ENCODE measurements at places on chromosomes 7 and 10.

GRCh38 chr10:7773845-7774801, 13.7 kb downstream of the KIN start:
- DNase-seq = no peak

- DNase-seq = no peak
These were observed 14.7 kb upstream of the CPED1 start for GRCh38 chr7:120973849-120974248.

DNA sequence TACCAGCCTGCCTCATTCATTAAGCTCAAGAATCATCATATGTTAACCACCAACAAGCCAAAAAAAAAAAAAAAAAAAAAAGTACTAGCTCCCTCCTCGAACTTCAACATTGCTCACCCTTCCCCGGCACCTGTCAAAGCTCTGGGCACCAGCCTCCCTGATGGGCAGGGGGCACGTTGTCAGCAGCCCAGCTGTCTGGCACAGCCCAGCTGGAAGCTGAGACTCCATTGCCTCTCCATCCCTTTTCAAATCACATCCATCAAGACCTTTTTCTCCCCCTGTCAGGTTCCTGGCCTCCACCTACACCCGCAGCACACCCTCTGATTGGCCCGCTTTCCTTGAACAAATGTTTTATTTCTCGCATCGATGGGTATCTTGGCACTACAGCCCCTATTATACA, 913.3 kb upstream of the AUTS2 start:
- no peak for DNase-seq

- DNase-seq = no peak
These were observed 63.7 kb upstream of the ANTXRL start for GRCh38 chr10:46223064-46223480.

DNA sequence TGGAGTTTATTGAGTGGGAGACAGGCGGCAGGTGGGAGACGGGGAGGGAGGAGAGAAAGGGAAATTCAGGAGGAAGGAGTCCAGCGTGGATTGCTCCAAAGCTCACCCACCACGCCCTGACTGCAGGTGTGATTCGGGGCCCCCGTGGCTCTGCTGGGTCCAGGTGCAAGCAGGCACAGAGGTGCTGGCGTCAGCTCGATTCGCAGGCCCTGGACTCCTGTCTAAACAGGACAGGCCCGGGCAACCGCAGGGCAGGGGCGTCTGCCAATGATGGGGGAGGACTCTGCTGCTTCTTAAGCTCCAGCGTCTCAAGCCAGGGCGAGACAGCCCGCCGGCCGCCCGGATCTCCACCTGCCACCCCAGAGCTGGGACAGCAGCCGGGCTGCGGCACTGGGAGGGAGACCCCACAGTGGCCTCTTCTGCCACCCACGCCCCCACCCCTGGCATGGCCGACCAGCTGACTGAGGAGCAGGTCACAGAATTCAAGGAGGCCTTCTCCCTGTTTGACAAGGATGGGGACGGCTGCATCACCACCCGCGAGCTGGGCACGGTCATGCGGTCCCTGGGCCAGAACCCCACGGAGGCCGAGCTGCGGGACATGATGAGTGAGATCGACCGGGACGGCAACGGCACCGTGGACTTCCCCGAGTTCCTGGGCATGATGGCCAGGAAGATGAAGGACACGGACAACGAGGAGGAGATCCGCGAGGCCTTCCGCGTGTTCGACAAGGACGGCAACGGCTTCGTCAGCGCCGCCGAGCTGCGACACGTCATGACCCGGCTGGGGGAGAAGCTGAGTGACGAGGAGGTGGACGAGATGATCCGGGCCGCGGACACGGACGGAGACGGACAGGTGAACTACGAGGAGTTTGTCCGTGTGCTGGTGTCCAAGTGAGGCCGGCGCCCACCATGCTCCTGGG, at the start of gene CALML3:
CALML3 (plus strand) TSS at position 321 of the 920 bp plus-strand sequence; CDS start at position 446, 125 bp downstream.
- DNase-seq = no peak

DNA sequence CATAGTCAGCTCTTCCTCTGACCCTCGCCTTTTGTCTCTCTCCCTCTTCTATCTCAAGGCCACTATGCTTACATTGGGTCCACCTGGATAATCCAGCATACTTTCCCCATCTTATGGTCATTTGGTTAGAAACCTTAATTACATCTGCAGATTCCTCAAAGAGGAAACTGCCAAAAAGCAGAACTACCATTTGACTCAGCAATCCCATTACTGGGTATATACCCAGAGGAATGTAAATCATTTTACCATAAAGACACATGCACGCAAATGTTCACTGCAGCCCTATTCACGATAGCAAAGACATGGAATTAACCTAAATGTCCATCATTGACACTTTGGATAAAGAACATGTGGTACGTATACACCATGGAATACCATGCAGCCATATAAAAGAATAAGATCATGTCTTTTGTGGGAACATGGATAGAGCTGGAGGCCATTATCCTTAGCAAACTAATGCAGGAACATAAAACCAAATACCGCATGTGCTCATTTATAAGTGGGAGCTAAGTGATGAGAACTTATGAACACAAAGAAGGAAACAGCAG, 114.8 kb upstream of the NPY start:
- no peak for DNase-seq

GRCh38 chr7:48505466-48505865, 334.2 kb downstream of the ABCA13 start:
- DNase-seq = no peak

GRCh38 chr7:46281071-46281470, 360.0 kb upstream of the IGFBP3 start:
- no peak for DNase-seq

DNA sequence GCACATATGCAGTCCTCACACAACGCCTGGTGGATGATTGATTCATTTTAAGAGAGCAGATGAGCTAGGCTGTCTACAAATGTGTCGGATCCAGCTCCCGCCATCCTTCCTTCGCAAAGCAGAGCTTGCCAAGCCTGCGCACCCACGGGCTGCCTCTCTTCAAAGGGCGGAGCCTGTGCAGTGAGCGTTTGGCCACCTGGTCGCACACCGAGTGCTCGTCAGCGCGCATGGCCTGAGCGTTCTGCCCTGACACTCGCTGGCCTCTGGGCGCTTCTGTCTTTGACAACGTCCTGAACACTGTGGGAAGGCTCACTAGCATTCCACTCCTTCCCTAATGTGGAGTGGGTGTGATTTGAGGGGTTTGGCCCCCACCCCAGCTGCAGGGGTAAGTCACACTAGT, 47.1 kb upstream of the TMEM72 start:
- no peak for DNase-seq

- no peak for DNase-seq
These were observed 171.0 kb downstream of the GRID1 start for GRCh38 chr10:86195521-86196157.

GRCh38 chr10:15197276-15197675, 28.8 kb upstream of the NMT2 start:
- DNase-seq = peak; percentile 61

DNA sequence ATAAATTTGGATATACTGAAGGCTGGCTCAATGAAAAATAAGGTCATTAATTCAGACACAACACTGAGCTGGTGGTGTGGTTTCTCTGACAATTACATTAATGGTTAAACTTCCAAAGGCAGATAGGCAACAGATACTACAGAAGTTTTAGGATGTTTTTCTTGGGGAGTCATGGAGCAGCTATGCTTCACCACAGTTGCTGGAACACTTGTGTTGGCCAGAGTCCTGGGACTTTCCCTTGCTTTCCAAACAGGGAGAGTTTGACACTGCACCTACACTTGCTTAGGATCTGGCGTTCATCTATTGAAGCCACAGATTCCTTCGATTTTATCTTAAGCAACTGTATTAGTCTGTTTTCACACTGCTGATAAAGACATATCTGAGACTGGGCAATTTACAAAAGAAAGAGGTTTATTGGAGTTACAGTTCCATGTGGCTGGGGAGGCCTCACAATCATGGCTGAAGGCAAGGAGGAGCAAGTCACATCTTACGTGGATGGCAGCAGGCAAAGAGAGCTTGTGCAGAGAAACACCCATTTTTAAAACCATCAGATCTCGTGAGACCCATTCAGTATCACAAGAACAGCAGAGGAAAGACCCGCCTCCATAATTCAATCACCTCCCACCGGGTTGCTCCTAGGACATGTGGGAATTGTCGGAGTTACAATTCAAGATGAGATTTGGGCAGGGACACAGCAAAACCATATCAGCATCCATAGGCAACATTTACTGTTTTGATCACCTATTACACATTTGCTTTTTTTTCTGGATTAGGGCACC, 27.8 kb upstream of the TMEM178B start:
- DNase-seq = peak; percentile 91

DNA sequence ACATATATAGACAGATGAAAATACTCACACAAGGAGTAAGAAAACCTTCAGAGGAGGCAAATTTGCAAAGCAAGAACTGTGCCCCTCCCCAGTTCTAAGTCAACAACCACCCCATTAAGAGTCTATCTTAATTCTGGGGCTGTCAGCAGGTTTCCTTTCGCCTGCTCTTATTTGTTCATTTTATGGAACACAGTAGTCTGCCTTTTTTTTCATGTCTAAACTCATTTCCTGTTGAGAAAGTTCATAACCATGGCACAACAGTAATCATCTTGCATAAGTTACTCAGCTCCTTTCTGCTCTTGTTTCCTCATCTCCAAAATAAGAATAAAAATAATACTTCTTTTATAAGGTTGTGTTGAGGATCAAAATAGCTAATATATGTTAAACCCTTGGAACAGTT, 25.8 kb upstream of the AMPH start:
- DNase-seq = no peak

GRCh38 chr10:61821153-61821552, 80.3 kb upstream of the ARID5B start:
- no peak for DNase-seq

- DNase-seq = peak; percentile 54
These were observed 38.8 kb downstream of the PSAP start for GRCh38 chr10:71812016-71812912.

- DNase-seq = no peak
These were observed 58.8 kb downstream of the VIM start for GRCh38 chr10:17286562-17287550.

GRCh38 chr7:20439416-20440185, 108.9 kb downstream of the ITGB8 start:
- no peak for DNase-seq

- DNase-seq = no peak
These were observed 28.2 kb upstream of the PAX2 start for GRCh38 chr10:100717166-100717565.

GRCh38 chr7:117072620-117073118, 119.4 kb downstream of the ST7 start:
- DNase-seq = no peak

DNA sequence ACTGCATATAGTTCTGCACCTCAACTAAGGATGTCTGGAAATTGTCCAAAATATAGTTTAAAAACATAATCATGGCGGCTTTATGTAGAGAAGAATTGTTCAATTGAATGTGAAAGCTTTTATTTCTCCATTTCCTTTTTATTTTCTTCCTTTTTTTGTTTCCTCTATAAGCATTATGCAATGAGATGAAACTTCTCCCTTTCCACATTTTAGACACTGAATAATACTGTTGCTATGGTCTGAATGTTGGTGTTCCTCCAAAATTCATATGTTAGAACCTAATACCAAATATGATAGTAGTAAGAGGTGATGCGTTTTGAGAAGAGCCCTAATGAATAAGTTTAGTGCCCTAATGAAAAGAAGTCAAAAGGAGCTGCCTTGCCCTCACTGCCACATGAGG, 175.0 kb downstream of the RNLS start:
- no peak for DNase-seq

GRCh38 chr7:144011458-144012230, 11.5 kb downstream of the OR6B1 start:
- DNase-seq = peak; percentile 23

- peak; percentile 31 for DNase-seq
These were observed 644 bp downstream of the PPP1R35 start for GRCh38 chr7:100435401-100436304.

GRCh38 chr7:155343150-155343549, 45.5 kb downstream of the INSIG1 start:
- DNase-seq = no peak

DNA sequence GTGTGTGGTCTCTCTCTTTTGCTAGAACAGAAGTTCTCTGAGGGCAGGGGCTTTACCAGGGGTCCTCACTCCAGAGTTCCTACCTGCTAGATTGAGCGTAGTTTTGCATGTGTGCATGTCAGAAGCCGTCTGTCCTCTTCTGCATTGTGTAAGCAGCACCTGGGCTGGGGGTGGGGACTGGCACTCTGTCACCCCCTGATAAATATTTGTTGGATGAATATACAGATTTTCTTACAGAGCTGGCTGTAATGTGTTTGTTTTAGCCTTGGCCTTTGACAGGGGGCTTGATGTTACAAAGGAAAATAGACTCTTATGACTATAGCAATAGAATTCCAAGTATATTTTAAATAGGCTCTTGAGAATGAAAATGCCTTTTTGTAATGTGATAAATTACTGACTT, 46.6 kb downstream of the WDR37 start:
- peak; percentile 38 for DNase-seq

DNA sequence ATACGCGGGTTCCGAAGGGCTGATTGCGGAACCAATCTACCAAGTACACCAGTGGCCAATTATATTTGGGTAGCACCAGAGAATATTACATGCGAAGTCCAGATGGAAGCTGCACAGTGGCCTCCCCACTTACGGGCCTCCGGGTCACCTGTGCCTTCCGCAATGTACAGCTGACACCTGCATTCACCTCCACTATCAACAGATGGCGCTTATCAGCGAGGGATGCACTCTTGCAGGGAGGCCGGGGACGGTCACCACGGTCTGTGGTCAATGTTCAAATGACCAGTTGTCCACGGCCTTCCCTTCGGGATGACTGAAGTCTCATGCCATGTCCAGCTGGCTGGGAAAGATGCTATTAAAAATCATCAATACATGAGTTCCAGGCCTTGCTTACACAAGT, 47.6 kb downstream of the SLIT1 start:
- DNase-seq = no peak

Measured in EL (cell line).